ENCODE measurements at places on chromosomes 12 and 14.

DNA sequence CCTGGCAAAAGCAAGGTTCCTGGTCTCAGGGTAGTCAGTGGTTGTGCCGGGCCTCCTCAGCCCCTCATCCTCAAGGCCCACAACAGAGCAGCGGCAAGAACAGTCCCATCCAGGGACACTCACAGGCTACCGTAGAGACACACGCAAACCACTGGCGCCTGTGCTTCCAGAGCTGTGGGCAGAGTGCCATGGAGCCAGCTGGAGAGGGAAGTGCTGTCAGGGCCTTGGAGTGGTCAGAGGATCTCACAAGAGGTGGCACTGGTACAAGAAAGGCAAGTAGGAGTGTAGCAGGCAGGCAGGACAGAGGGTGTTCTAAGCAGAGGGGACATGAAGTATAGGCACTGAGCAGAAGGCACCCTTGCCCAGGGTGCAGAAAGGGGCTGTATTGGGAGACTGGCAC lies 34.6 kb downstream of the ANKRD9 start:
- DNase-seq, result peak; percentile 38

DNA sequence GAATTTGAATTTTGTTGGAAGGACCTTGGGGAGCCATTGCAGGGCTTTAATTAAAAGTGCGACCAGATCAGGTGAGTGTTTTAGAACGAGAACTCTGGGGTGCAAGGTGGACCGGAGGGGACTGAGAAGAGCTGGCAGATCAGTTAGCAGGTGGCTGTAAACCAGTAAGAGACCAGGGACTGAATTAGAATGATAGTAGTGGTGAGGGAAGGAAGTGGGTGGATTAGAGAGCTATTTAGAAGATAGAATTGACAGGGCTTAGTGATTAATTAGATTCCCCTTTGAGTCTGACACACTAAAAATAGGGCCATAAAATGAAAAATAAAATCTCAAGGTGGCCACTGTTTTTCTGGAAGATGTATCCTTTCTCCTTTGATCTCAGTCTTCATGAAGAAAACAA lies 44.8 kb downstream of the PLXNC1 start:
- no peak for DNase-seq

DNA sequence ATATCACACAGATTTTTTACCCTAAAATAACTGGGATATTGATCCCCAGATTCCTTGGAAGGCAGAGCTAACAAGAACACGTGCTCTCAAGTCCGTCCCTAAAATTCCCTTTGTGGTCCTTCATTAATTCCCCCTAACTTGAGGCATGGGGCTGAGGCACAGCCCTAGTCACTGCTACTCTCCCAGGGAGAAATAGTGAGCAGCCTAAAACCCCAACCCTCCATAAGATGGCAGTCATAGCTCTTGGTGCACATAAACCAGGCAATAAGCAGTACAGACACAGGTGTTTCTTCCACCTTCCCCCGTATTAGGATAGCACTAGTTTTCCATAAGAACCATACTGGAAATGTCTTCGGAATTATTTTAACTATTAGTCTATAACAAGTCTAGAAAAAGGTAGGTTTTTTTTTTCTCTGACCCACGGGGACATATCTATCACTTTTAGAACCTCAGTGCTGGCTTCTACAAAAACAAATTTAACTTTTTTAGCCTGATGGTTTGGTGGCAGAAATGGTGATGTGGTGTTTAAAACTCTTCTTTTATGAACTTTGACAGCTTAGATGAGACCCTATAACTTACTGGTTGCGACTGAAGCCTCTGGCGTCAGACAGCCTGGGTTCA lies 3.1 kb upstream of the ARHGEF40 start:
- DNase-seq, result peak; percentile 76

DNA sequence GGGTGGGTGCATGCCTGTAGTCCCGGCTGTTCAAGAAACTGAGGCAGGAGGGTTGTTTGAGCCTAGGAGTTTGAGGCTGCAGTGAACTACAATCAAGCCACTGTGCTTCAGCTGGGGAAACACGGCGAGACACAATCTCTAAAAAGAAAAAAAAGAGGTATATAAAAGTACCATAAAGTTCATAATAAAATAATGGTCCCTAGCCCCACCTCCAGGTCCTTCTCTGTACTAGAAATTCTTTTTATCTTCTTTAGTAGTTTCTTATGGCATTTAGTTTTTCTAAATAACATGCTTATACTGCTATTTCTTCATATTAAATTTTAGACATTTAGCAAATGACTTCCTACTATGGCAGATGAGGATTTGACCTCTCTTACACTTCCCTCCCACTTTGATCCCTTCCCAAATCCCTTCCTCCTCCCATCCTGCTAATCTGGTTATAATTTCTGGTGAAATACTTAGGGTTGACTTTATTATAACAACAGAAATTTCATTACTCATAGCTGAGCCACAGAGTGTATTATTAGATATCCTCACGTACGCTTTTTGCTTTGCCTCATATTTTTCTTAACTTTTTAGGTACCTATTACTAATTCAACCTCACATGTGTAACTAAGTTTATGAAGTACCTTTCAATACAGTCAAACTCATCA lies 94.7 kb downstream of the SLC41A2 start:
- peak; percentile 15 for DNase-seq

DNA sequence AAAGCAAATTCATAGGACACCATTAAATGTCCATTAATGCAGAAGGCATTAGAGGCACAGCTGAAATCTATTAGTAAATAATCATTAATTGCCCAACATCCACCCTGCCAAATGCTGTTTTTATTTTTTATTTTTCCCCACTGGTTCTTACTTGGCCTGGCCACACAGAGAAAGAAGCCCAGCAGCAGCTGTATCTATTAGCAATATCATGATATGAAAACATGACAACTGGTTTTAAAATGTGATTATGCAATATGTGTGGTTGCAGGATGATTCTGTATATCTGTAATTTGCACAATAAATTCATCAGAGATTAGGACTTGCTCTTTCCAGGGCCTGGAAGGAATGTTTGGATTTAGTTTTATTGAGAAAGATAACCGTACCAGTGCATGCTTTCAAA lies 44.9 kb downstream of the SIX6 start:
- DNase-seq, result no peak

DNA sequence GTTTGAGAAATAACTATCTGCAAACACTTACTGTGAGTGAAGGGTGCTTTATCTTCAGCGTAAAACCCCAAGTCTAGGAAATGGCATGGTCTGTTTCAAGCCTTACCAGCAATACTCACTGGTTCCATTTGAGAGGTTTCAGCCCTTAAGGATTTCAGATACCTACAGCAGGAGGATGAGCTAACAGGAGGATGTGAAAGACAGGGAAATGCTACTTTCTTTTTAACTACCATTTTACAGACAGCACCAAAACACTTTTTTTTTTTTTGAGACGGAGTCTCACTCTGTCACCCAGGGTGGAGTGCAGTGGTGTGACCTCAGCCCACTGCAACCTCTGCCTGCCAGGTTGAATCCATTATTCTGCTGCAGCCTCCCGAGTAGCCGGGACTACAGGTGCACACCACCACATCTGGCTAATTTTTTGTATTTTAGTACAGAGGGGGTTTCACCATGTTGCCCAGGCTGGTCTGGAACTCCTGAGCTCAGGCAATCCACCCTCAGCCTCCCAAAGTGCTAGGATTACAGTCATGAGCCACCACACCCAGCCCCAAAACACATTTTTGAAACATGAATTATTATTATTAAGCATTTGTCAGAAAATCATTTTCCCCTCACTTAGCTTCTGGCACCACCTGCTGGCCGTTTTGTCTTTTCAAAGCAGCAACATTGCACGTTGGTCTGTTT lies 4.6 kb downstream of the MTRFR start:
- peak; percentile 92 for DNase-seq

DNA sequence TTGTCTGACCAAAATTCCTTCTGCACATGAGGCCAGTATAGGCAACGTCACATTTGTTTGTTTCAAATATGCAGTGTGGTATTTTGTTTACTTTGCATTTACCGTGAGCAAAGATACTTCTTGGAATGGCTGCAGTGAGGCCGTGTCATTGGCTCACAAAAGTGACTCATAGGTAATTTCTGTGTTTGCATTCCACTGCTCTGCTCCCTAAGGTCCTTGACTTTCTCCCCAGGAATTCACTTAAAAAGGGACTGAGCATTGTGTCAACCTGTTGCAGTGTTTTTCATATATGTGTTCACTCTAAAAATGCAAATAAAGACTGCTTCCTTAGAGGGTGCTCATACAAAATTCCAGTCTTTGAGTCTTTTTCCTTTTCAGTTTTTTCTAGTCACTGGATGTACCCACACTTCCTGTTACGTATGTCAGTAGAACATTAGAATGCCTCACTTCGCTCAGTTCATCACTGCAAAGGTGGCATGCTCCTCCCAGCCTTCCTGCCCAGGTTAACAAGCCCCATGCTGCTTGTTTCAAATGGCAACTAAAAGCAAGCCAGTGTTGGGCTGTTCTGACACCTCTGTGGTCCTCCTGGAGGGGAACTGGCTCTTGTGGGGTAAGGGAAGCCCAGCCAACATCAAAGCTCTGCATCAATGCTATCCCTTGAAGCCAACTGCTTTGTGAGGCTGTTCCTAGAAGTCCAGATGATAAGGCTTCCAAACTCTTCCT lies 9.1 kb downstream of the C12orf76 start:
- DNase-seq, result peak; percentile 93

- DNase-seq, result peak; percentile 86
These were observed 155.4 kb upstream of the PDE3A start for GRCh38 chr12:20212658-20213555.

DNA sequence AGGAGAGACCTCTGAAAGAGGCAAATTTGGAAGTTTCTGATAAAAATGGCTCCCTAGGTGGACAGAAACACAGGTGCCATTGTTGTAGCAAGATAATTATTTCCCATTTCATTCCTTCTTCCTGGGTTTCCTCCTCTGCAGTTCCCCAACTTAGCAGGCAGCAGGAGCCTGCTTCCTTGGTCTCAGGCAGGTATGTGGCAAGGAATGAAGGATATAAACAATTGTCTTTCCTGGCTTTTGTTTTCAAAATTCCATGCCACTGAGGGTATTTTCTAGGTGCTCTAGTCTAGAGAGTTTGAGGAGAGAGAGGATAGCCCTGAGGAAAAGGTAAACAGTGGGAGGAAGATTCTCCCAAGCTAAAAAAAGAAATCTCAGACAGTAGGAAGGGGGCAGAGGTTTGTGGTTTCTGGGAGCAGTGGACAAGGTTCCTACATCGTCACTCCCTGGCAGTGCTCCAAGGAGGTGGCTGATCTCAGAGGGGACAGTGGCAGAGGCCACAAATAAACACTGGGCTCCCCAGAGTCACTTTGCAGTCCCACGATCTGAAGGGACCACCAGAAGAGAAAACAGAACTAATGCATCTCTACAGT lies 82.6 kb upstream of the IGF1 start:
- DNase-seq, result no peak

GRCh38 chr12:123457980-123458779 lies at the start of gene SNRNP35:
SNRNP35 (plus strand) TSS chr12:123458139; CDS start chr12:123465541, 7,402 bp downstream.
- DNase-seq, result peak; percentile 94

- no peak for DNase-seq
These were observed 77.1 kb downstream of the PRKAB1 start for GRCh38 chr12:119744900-119745606.

DNA sequence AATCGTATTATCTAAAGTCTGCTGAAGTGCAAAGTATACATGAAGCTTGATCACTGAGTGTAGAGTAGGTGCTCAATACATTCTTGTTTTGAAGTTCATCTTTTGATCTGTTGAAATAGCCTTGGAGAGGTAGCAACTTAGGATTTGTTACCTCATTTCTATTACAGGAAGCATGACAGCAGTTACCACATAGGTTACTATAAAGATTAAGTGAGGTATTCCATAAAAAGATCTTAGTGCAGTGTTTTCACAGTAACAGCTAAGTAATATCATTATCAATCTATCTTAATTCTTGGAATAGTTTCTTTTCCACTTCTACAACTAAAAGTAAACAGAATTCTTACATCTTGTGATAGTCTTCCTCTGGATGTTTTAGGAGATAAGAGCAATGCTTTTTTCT lies 50.9 kb downstream of the BTBD7 start:
- no peak for DNase-seq

- DNase-seq, result peak; percentile 71
These were observed 556 bp downstream of the TIMM9 start for GRCh38 chr14:58426670-58427280.

- DNase-seq, result peak; percentile 35
These were observed 14.2 kb downstream of the SLC11A2 start for GRCh38 chr12:51011955-51012354.

GRCh38 chr12:89672589-89672979 lies 36.1 kb downstream of the ATP2B1 start:
- DNase-seq, result no peak

GRCh38 chr14:95117937-95118721 lies 39.2 kb downstream of the DICER1 start:
- no peak for DNase-seq

GRCh38 chr14:88470542-88471440 lies 84.0 kb downstream of the PTPN21 start:
- DNase-seq, result no peak

GRCh38 chr12:11763760-11764520 lies 114.5 kb downstream of the ETV6 start:
- DNase-seq, result no peak

DNA sequence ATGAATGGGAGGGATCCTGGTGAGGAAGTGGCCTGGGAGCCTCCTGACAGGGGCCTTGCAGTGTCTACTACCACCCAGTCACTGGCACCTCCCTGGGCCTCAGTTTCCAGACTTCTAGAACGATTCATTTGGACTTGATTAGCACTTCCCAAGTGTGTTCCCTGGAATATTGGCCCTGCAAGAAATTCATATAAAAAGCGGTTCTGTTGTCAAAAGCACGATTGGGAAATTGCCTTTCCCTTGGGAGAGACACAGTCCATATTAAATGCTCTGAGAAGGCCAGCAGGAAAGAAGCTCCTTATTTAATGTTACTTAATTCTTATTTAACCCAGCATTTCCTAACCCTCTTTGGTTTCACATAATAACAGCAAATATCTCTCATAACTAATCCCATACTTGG lies 61.9 kb downstream of the DRAM1 start:
- DNase-seq, result no peak

DNA sequence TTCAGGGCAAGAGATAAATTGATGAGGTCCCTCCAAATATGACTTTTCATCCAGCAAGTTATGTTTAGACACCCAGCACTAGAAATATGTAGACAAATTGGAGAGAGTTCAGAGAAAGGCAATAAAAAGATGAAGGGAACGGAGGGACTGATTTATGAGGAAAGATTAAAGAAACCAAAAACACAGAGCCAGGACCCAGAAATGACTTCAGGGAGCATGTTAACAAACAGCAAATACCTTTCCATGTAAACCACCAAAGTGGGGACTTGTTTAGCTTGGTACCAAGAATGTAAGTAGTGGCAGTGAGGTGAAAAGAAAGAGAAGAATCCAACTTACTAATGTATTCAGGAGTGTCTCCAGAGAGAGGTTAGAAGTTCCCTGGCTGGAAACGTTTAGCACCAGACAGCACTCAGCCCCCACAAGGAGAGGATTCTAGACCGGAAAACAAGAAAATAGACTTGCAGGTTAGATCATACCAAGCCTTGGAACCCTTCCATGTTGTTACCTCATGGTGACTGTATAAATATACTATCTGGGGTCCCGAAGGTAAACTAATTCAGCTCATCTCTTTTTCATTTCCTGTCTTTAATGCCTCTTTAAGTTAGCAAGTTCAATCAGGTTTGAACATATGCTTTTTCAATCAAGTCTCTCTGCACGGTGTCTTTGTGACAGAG lies 79.2 kb downstream of the TBC1D30 start:
- no peak for DNase-seq

Measured in osteoblast (primary cell).